ENCODE measurements at places on chromosomes 2 and 18.

DNA sequence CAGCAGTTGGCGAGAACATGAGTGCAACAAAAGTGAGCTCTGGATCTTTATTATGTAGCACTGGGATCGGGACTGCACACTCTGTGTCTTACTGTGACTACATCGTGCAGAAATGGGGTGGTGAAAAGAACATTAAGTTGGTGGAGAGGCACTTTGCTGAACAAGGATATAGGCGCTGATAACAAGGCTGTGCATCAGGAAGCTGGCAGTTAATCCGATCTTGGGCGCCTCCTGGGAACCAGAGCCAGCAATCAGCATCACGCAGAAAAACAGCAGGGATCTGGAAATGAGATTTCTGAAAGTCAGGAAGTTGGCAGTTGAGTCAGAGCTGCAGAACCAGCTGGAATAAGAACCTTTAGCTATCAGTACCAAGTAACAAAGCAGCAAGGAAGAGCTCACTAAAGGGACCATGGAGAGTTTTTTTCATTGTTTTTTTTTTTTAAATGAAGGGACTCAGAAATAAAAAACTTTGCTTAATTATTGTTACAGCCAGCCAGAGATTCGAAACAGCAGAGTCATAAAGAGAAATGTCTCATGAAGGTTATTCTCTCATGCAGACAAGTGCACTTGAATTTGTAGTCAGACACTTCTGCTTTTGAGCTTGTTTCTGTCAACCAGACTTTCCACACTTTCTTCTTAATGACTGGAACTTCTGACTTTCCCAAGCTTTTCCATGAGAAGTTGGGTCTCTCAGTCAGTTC, 22.8 kb upstream of the MYO3B start:
- DNase-seq, result no peak

- DNase-seq, result no peak
Observed at GRCh38 chr18:48954886-48955819, 4.4 kb upstream of the SMAD7 start.

GRCh38 chr2:157194844-157195243, 62.7 kb upstream of the GALNT5 start:
- DNase-seq, result no peak

GRCh38 chr18:61635901-61636528, 256.8 kb downstream of the RNF152 start:
- peak; percentile 62 for DNase-seq

- DNase-seq, result no peak
Observed at GRCh38 chr2:200735061-200735460, 76.6 kb upstream of the BZW1 start.

GRCh38 chr2:240139666-240140393, 628 bp downstream of the OTOS start:
- DNase-seq, result no peak

DNA sequence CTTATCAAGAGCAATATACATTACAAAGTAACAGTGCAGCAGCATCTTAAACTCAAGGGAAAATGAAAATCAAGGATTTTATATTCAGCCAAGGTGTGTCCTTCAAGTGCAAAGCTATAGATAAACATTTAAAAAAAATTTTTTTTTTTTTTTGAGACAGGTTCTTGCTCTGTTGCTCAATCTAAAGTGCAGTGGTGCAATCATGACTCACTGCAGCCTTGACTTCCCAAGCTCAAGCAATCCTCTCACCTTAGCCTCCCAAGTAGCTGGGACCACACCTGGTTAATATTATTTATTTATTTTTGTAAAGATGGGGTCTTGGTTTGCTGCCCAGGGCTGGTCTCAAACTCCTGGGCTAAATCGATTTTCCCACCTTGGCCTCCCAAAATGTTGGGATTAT, 9.0 kb downstream of the CDKL4 start:
- no peak for DNase-seq

DNA sequence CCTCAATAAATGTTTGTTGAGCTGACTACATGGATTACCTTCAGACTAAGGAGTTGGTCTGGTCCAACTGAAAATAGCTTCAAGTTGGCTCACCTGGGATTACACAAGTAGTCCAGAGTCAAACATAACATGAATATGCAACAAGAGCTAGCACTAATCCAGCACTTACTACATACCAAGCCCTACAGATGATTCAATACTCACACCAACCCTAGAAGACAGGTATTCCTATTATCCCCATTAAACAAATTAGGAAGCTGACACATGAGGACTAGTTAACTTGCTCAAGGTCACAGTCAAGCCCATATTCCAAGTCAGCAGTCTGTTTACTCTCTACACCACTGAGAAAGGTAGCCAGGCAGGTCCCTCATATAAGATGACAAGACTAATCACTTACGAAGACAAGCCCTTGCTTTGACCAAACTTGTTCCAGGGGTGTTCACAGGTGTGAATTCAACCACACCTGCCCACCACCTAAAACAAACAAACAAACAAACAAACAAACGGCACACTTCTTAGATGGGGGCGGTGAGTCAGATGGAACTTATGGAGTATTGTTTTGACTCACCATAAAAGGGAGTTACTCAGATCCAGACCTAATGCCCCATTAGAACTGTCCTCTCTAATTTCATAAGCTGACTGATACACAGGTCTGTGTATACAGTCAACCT, 29.1 kb downstream of the TMEM131 start:
- no peak for DNase-seq

DNA sequence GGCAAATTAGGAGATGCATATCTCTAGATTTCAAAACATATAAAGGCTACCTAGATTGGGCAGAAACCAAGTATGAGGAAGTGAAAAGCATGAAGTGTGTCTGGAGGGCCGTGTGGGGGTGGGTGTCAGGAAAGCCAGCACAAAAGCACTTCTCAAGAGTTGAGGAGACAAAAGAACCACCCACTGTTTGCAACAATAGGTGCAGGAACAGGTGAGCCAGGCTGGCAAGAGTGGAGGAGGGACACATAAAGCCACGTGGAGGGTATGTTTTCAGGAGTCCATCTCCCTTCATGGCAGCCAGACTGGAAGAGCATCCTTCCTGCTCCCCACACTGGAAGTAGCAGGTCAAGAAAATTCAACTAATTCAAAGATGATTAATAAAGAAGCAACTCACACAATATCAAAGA, 96.4 kb downstream of the CERS6 start:
- DNase-seq, result peak; percentile 67

- peak; percentile 56 for DNase-seq
Observed at GRCh38 chr2:21415234-21415633, 291.5 kb downstream of the TDRD15 start.

DNA sequence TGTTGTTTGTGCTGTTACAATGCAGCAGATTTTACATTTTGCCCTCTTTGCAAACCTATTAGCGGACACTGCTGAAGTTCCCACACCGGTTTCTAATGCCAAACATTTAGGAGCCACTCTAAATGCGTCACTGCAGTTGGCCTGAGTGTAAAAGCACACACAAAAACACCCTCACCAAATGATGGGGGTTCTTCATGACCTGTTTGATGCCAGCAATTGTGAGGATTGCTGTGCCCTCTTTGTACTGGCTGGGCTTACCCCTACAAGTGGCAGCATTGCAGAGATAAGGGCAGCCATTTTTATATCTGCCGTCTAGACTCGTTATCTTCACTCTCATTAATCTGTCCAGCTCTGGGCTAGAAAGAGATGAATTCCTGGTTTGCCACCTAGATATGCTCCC, 85.3 kb downstream of the NRP2 start:
- no peak for DNase-seq

GRCh38 chr2:219687882-219688559, 60.6 kb downstream of the SLC4A3 start:
- peak; percentile 18 for DNase-seq

GRCh38 chr2:60275958-60276357, 277.5 kb downstream of the BCL11A start:
- peak; percentile 17 for DNase-seq

GRCh38 chr18:44823286-44823685, 142.6 kb downstream of the SETBP1 start:
- DNase-seq, result no peak

DNA sequence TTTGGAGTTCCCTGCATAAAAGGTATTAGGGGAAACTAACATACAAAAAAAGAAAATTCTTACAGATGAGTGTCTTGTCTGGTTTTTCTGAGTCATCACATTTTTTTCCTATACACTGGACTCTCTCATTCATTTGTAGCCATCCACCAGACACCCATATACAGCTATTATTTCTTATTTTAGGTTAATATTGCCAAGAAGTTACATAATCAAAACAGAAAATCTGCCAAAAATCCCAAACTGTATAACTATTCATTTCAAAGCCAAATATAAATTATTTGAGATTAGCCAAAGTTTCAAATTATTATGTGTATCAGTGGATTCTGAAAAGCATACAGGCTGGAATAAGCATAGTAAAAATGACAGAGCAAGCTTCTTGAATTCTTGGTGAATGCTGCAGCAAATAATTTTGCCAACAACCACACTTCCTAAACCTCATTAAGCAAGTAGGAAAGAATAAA, 191.2 kb downstream of the NCKAP5 start:
- DNase-seq, result no peak

- DNase-seq, result no peak
Observed at GRCh38 chr18:65227970-65228369, 522.8 kb upstream of the CDH7 start.

- DNase-seq, result no peak
Observed at GRCh38 chr2:44807201-44808025, 134.1 kb upstream of the SIX3 start.

GRCh38 chr2:26542676-26543505, 65.0 kb upstream of the OTOF start:
- DNase-seq, result no peak

GRCh38 chr2:96907115-96908041, 37.5 kb upstream of the SEMA4C start:
- peak; percentile 71 for DNase-seq

DNA sequence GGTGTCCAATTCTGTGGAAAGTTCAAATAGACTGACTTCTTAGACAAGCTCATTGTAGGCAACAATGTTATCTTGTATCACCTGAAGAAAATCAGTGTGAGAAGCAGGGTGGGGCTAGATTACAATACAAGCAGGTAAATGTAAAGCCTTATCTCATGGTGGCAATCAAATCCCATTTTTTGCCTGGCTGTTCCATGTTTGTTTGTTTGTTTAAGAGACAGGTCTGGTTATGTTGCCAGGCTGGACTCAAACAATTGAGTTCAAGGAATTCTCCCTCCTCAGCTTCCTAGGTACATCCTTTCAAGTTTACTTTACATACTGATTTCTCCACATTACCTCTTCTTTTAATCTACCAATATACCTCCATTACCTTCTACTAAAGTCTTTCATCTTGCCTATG, 464.6 kb downstream of the LRP1B start:
- no peak for DNase-seq

- no peak for DNase-seq
Observed at GRCh38 chr2:46891956-46892553, 23.6 kb downstream of the MCFD2 start.

GRCh38 chr2:233407771-233408181, 53.5 kb downstream of the DGKD start:
- DNase-seq, result no peak

DNA sequence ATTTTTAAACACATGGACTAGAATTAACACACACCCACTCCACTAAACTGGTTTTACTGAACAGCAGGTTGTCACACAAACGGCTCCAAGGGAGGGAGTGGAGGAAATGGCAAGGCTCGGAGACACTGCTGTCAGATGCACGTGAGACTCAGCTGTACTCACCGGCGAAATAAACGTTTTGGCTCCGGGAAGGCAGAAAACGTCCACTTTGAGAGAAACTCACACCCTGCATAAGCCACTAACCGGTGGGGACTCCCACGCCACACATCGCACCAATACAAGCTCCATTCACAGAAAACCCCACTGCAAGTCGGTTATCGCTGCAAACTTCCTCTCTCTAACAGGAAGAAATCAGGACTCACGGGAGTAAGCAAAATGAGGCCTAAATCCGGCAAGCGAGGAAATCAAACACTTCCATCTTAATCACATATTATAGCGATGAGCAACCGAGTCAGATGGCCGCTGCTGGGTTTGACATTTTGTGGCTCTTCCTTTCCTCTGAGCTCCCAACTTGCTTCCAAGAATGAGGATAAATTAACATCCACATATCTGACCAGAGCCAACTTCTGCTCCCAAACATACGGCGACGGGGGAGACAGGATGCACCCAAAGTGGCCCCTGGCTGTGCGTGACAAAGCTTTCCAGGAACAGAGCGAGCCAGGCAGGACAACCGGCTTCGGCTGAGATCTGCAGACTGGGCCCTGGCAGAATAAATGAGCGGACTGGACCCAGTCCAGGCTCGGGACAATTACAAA, 63.5 kb downstream of the HDAC4 start:
- no peak for DNase-seq

GRCh38 chr2:235195921-235196320, 244.1 kb downstream of the SH3BP4 start:
- no peak for DNase-seq

DNA sequence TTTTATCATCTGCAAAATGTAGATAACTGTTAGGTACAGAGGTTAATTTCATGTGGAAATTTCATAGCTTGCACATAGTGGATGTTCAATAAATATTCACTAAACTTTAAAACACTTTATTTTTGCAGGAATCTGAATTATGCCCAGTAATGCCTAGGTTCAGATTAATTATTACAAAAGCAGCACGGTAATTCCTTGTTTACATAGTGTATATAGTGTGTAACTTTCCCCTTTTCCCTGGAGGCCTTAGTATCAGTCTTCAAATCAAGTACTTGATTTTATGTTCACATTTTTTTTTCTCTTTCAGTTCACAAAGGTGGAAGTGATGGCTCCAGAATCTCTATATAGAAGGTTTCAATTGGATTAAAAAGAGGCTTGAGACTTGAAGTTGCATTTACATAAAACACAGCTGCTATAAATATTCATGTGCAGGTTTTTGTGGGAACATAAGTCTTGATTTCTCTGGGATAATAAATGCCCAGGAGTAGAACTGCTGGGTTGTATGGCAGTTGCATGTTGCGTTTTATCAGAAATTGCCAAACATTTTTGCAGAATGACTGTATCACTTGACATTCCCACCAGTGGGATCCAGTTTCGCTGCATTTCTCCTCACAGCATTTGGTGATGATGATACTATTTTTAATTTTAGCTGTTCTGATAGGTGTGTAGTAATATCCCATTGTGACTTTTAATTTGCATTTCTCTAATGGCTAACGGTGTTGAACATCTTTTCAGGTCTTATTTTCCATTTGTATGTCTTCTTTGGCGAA, 27.6 kb upstream of the LGALSL start:
- no peak for DNase-seq

DNA sequence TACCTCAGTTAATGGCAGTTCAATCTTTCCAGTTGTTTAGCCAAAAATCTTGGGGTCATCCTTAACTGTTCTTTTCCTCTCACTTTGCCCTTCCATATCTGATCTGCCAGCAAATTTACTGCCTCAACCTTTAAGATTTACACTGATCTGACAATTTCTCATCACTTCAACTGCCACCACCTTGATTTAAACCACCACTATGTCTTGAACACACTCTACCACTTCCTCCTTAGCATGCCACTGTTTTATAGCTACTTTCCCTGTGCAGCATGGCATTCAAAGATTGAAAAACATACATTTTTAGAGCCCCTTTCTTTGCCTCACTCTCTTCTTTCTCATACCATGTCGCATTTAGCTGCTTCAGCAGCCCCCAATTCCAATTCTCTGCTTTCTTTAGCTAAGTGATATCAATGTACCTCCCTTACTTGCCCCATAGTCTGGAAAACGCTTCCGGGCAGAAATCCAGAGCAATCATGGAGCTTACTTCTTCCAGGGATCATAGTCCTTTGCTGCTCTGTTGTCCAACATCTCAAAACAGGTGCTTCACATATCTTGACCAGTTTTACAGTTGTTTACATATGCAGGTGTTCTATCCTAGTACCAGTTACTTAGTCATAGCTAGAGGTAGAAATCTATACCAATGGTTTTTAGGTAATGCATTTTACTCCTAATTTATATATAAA, 10.9 kb downstream of the PGAP1 start:
- DNase-seq, result no peak

GRCh38 chr2:54510916-54511315, 54.8 kb downstream of the SPTBN1 start:
- DNase-seq, result no peak
